Jurkat, Clone E6-1 (cell line): ENCODE measurements at places on chromosomes 3 and 15.

GRCh38 chr15:62626903-62627302 is 415.6 kb upstream of the TPM1 start:
- DNase-seq, result no peak

GRCh38 chr15:85062560-85062959 is 80.9 kb downstream of the PDE8A start:
- DNase-seq, result no peak

- no peak for DNase-seq
Measured at GRCh38 chr3:121557426-121557934, 10.3 kb upstream of the ARGFX start.

- DNase-seq, result peak; percentile 22
Measured at GRCh38 chr15:85615930-85616329, 178.8 kb downstream of the KLHL25 start.

DNA sequence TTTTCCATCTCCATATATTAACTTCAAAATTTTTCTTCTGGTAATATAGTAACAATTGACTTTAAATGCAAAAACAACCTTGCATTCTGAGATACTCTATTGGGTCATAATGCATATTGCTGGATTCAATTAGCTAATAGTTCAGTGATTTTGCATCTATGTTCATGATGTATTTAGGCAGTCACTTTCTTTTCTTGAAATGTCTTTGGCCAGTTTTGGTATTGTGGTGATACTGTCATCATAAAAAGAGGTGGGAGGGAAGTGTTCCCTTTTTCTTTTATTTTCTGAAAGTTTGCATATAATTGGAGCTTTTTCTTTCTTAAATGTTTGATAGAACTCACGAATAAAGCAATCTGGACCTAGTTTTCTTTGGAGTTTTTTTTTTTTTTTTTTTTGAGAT is 67.4 kb upstream of the ZNF148 start:
- DNase-seq, result no peak

GRCh38 chr3:138769616-138770015 is 65.1 kb downstream of the PIK3CB start:
- no peak for DNase-seq

GRCh38 chr15:33375236-33375635 is 64.5 kb downstream of the RYR3 start:
- no peak for DNase-seq
